Activated T-helper 2 cell treated with anti-CD3 and anti-CD28 coated beads, Interferon-gamma antibody, Interleukin-2, Interleukin-4, amounts not matched to agents 10 μg/mL and 5 μg/mL and 100 μg/mL, durations not matched to agents 14 hours and 24 hours and 36 hours (primary cell): ENCODE measurements at places on chromosomes 4 and X.
A peak's percentile ranks its signal among the peaks of the same experiment; 100 is the strongest.

DNA sequence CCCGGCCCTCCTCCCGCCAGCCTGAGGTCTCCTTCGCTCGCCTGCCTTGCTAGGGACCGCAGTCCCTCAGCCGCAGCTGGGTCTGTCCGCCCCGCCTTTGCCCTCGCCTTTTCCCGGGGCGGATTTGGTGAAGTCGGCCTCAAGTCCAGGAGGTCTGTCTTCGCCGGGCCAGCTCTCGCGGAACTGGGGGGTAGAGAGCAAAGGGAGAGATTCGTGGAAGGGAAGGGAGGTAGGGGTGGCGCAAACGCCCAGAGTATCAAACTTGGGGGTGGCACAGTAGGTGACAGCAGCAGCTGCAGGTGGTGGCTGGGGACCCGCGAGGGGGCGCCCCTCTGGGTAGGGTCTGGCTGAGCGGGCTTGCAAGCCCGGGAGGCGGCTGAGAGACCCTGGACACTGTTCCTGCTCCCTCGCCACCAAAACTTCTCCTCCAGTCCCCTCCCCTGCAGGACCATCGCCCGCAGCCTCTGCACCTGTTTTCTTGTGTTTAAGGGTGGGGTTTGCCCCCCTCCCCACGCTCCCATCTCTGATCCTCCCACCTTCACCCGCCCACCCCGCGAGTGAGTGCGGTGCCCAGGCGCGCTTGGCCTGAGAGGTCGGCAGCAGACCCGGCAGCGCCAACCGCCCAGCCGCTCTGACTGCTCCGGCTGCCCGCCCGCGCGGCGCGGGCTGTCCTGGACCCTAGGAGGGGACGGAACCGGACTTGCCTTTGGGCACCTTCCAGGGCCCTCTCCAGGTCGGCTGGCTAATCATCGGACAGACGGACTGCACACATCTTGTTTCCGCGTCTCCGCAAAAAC, at the start of gene NPY2R:
TSS of gene NPY2R (plus strand) at position 379 of the 797 bp plus-strand sequence. CDS start 5,304 bp downstream, outside the sequence.
- no peak for DNase-seq
- no peaks in the 10 kb centered on the region for H3K4me1 ChIP-seq
- no peak within 1 kb of the TSS for H3K4me3 ChIP-seq
- no peak within 1 kb of the TSS for H3K27ac ChIP-seq
- peaks cover 40% of the 10 kb centered on the region for H3K27me3 ChIP-seq
- H3K36me3 ChIP-seq = no peaks in the 10 kb centered on the region

- DNase-seq = no peak
- peaks cover 11% of the 10 kb centered on the region for H3K27me3 ChIP-seq
- no peak overlapping the region for H3K4me3 ChIP-seq
Observed at GRCh38 chrX:135977611-135978010, 3.8 kb upstream of the MMGT1 start.

DNA sequence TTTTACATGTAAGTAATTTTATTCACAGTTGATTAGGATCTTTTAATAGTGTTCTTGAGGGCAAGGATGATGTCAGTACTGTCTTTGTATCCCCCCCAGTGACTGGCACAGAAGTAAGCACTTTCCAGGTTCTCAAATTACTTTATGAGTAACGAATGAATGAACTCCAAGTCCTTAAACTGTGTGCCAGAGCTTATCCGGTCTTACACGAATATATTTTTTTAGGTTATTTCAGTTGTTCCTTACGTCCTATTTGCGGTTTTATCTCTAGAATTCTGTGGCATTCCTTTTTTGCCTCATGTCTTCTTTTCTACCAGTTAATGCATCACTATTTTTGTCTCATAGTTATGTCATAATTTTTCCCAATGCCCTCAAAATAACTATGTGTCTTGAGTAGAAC, 106.9 kb upstream of the MID1IP1 start:
- no peaks in the 10 kb centered on the region for H3K36me3 ChIP-seq
- no peak overlapping the region for H3K4me3 ChIP-seq
- no peaks in the 10 kb centered on the region for H3K27me3 ChIP-seq
- no peak overlapping the region for H3K27ac ChIP-seq
- peaks cover 2% of the 10 kb centered on the region for H3K4me1 ChIP-seq

DNA sequence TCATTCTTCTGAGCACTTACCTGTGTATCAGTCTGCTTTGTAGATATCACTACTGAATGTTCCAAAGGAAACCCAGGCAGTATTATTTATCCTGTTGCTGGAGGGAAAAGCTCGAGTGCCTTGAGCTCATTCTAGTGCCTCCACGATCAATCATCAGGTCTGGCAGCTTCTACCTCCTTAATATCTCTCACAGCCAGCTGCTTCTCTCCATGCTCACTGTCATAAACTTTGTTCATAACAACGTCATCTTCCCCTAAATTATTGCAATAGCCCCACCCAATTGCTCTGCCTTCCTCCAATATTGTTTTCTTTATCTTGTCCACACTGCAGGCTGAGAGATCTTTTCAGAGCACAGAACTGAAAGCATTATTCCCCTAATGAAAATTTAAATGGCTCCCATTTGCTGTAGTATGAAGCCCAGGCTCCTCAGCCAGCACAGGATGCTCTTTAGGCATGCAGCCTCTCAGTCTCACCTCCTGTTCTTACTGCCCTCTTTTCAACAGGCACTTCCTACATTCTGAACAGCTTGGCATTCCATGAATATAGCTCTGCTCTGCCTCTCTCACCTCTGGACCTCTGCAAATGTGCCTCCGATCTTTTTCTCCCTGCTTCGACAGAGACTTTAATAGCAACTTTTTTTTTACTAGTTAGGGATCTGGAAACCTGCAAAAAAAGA, 504.2 kb upstream of the IGFBP7 start:
- H3K4me3 ChIP-seq = no peak overlapping the region
- no peaks in the 10 kb centered on the region for H3K4me1 ChIP-seq
- no peaks in the 10 kb centered on the region for H3K27me3 ChIP-seq
- no peaks in the 10 kb centered on the region for H3K36me3 ChIP-seq
- no peak overlapping the region for H3K27ac ChIP-seq

- H3K36me3 ChIP-seq = no peaks in the 10 kb centered on the region
- H3K4me3 ChIP-seq = no peak overlapping the region
- H3K27me3 ChIP-seq = peaks cover 89% of the 10 kb centered on the region
- peaks cover 26% of the 10 kb centered on the region for H3K4me1 ChIP-seq
- DNase-seq = no peak
Observed at GRCh38 chr4:54100595-54101189, 729 bp downstream of the GSX2 start.

GRCh38 chr4:147755561-147756295, 23.8 kb downstream of the ARHGAP10 start:
- no peak overlapping the region for H3K4me3 ChIP-seq
- no peak overlapping the region for H3K27ac ChIP-seq
- H3K36me3 ChIP-seq = peaks cover 3% of the 10 kb centered on the region
- no peaks in the 10 kb centered on the region for H3K27me3 ChIP-seq

- no peak for DNase-seq
- H3K4me3 ChIP-seq = peak within 1 kb of the TSS; percentile 57
- no peaks in the 10 kb centered on the region for H3K36me3 ChIP-seq
- H3K4me1 ChIP-seq = peaks cover 2% of the 10 kb centered on the region
Observed at GRCh38 chr4:52051213-52051614, at the start of gene SPATA18. Gene SPATA18, plus strand, starts transcription at chr4:52051304. Its CDS starts 401 bp downstream, at chr4:52051705.

- no peak for DNase-seq
- no peak overlapping the region for H3K4me3 ChIP-seq
- peaks cover 47% of the 10 kb centered on the region for H3K36me3 ChIP-seq
- peaks cover 8% of the 10 kb centered on the region for H3K4me1 ChIP-seq
- no peaks in the 10 kb centered on the region for H3K27me3 ChIP-seq
- H3K27ac ChIP-seq = peak overlapping the region; percentile 74
Observed at GRCh38 chrX:150635952-150636351, 57.2 kb upstream of the MTMR1 start.
